ENCODE measurements at places on chromosomes 6 and 20. TPM values are rescaled to one million over a fixed set of nuclear protein-coding genes. Genes with fewer than 3 reads are reported as not detected.

Gene BPIFB4
- total RNA-seq = 0.69 TPM

Gene GSTA3
- not detected for total RNA-seq

DNA sequence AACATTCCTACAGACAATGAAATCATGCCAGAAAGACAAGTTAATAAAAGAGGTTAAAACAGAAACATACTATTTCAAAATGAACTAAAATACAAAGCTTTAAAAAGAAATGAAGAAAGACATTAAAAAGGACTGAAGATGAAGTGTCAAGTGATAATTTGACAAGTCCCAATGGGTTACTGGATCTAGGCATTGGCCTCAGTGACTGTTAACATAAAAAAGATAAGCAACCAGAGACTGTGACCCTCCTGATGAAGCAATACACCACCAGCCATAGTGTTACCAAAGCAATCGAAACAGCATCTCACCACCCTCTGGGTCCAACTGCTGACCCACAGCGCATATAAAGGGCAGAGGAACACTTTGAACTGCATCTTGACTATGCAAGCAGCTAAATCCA, 130.3 kb downstream of the FIG4 start:
- DNase-seq = no peak

Gene SLC32A1
- not detected for total RNA-seq

GRCh38 chr6:39610221-39610620, 115.0 kb downstream of the KIF6 start:
- no peak for DNase-seq

Gene DSN1
- 5.3 TPM for total RNA-seq

Gene LAMA2
- total RNA-seq = 176 TPM

GRCh38 chr20:53657732-53658131, 64.1 kb upstream of the ZNF217 start:
- no peak for DNase-seq

DNA sequence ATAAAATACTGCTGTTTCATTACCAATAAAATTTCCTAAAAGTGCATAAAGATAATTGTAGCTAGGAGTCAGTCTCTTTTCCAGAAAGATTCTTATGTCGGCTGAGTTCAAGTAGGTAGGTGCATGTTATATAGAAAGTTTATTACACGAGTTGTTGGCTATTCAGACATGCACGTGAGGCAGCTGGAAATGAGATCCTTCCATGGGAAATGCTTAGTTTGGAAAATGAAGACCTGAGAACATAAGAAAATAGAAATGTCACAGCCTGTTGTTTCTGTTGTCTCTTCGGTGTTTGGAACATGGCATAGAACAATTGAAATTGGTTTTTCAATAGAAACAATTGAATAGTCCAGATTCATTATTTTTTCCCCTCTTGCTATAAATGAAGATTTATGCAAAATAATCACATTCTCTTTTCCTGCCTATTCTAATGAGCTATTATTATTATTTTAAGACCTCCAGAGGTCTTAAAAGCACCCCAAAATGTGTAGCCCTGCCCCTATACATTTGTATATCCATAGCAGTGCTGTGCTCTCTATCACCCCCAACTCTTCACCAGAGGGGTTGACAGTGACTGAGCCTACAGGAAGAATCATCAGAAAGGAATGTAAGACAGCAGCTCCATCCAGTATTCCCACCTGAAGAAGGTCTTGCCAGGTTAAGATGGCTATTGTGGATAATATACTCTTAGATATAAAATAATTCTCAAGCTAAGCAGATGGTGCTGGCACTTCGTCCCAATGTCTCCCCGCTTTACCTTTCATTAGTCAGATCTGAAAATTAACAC, 82.2 kb downstream of the ZDHHC14 start:
- no peak for DNase-seq

Gene LY6G6C
- not detected for total RNA-seq

Gene FKBP1C
- 0.35 TPM for total RNA-seq
